CD4-positive, alpha-beta memory T cell (primary cell): ENCODE measurements at places on chromosomes 5 and 9.

DNA sequence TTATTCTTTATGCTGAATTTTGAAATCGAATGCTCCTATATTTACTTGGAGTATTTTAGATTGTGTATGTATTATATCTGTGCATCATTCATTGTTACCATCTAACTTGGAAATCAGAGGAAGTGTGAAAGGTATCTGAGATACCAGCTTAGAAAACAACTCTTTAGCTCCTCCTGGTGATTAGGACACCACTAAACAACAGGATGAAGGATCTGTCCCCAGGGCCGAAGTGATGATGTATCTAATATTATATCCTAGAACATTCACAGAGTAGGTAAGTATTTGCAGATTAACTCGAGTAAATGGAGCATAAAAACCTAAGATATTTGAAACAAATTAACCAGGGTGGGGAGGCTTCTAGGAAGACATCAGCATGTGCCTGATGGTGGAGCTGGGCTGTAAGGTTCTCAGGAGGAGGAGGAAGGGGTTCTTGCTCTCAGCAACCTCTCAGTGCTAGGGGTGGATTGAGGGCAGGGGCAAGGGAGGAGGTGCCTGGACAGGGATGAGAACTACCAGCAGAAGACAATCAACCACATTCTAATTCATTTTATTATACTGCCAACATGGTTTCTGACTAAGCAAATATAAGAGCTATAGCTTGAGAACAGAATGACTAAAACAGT, 2.6 kb upstream of the NFIL3 start:
- peak; percentile 49 for DNase-seq

GRCh38 chr5:95725937-95726810, 5.0 kb upstream of the RHOBTB3 start:
- no peak for DNase-seq

GRCh38 chr9:97366889-97367288, 45.0 kb upstream of the TDRD7 start:
- no peak for DNase-seq

DNA sequence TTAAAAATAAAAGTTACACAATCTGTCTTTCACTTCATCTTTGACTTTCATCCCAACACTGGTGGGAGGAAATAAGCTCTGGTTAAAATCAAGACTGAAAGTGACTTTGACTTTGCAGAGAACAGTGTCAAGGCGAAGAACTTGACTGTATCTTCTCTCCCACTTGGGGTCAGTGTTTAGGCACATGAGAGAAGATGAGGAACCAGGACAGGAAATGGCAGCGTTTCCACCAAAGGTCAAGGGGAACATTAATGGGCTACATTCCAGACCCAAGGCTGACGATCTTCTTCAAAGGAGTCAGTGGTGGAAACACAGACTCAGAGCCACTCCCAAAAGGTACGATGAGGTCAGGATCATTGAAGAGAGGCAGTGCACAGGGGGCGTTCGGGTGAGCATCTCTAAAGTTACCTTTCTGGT, 409.5 kb downstream of the ARHGEF28 start:
- no peak for DNase-seq

- no peak for DNase-seq
These were observed 5.8 kb downstream of the TRAF1 start for GRCh38 chr9:120920806-120921178.

- no peak for DNase-seq
These were observed 3.3 kb upstream of the RNF44 start for GRCh38 chr5:176540476-176540899.

GRCh38 chr5:179823937-179824744, 3.4 kb downstream of the SQSTM1 start:
- DNase-seq: no peak

DNA sequence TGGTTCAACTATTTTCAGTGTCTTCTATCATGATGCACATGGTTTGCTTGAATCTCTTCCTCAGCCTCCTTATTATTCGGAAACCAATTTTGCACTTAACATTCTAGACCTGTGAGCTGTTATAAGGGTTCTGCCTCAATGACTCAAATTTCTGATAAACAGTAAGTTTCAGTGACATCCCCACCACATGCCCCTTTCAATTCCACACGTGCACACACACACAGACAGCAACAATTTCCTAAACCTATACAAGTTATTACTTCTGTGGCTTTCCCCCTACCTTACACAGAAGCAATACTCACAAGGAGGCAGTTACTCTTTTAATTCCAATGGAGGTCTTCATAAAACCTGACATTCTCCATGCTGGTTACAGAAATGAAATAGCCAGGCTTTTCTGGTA, 102.4 kb downstream of the ELAVL2 start:
- no peak for DNase-seq

DNA sequence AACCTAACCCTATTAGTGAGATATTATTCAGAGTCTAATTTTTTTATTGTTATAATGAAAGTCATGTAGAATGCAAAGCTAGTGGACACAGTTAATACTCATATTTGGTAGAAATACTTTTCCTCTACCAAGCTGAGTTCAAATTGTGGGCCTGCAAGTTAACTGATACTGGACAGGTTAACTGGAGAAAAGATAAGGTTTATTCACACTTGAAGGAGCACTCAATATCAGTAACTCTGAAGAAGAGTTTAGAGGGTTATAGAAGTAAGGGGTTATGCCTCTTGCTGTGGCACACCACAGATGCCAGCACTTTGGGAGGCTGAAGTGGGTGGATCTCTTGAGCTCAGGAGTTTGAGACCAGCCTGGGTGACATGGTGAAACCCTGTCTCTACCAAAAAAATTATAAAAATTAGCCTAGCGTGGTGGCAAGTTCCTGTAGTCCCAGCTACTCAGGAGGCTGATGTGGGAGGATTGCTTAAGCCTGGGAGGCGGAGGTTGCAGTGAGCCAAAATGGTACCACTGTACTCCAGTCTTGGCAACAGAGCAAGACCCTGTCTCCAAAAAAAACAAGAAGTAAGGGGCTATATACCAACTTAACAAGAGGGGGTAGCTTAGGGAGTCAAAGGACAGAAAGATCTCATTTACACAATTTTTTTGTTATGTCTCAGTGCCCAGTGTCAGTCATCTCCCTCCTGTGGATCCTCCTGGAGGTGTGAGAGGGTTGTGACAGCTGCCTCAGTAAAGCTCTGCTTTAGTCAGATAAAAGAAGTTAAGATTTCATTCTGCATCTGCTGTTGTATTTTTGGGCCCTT, 121.2 kb upstream of the GRHPR start:
- no peak for DNase-seq

DNA sequence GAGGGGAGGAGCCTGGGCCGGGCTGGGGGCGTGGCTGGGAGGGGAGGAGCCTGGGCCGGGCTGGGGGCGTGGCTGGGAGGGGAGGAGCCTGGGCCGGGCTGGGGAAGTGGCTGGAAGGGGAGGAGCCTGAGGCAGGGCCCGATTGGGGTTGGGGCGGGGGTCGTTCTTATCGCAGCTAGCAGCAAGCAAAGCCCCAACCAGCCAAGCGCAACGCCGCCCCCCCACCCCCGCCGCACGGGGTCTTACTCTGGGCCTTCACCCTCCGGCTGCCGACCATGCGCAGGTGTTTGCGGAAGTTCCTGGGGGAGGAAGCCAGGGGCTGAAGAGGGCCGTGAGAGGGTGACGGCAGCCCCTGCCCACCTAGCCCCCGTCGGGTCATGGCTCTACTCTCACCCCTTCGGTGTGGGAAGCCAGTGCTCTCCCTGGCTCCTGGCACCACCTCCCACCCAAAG, 5.0 kb downstream of the NSMF start:
- peak; percentile 62 for DNase-seq
